ENCODE measurements at places on chromosomes 13 and 19. TPM values are rescaled to one million over a fixed set of nuclear protein-coding genes. Genes with fewer than 3 reads are reported as not detected.

The HRC gene
- not detected for total RNA-seq

DNA sequence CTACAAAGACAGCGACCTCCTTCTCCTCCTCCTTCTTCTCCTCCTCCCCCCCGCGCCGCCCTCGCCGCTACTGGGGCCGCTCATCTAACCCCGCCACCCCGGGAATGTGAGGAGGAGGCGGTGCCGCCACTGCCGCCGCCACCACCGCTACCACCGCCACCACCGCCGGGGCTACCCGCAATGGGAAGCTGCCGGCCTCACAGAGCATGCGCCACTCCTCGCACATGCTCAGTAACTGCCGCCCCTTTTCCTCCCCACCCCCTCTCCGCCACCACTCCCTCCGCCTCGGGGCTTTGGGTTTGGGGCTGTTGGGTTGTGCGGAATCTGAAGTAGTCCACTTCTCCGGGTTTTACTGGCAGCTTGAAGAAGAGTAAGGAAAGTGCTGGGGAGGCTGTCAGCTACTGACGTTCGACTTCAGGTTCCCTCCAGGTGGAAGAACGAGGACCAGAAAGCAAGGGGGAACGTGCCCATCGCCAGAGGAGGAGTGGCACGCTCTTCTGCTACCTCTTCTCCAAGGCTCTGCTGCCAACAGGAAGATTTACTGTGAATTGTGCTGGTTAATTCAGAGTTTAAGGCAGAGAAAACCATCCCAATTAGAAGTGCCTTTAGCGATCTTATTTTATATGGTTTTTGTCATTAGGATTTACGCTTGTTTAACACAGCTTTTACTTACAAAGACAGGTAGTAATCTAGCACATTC lies at the start of gene MYCBP2:
Gene MYCBP2 (minus strand): TSS at position 190 of the 700 bp plus-strand sequence. CDS start 319 bp downstream, outside the sequence.
- H3K27ac ChIP-seq: peak within 1 kb of the TSS; percentile 99
- H3K36me3 ChIP-seq: peaks cover 16% of the 10 kb centered on the region
- peak within 1 kb of the TSS; percentile 97 for H3K4me3 ChIP-seq
- peaks cover 2% of the 10 kb centered on the region for H3K27me3 ChIP-seq
- peak; percentile 99 for DNase-seq

DNA sequence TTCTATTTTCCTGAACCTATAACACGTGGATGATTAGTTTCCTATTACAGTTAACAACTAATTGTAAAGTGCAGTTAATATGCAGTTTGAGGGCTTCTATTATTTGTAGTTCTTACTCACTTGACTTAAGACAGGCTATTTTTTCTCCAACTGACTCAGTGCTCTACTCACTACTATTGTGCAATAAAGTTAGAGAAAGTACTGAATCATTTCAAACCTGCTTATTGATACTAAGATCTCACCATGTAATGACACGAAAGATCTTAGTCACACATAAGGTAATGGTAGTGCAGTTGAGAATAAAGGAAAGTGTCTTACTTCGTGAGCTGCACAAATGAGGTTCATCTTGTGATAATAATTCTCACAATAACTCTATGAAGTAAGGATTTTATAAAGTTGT lies 22.8 kb upstream of the ITM2B start:
- peaks cover 7% of the 10 kb centered on the region for H3K4me1 ChIP-seq
- DNase-seq: no peak
- peaks cover 34% of the 10 kb centered on the region for H3K27me3 ChIP-seq

- no peak for DNase-seq
- H3K4me1 ChIP-seq: no peaks in the 10 kb centered on the region
- no peak overlapping the region for H3K4me3 ChIP-seq
- no peak overlapping the region for H3K27ac ChIP-seq
Observed at GRCh38 chr13:101492251-101492910, 39.9 kb downstream of the ITGBL1 start.

DNA sequence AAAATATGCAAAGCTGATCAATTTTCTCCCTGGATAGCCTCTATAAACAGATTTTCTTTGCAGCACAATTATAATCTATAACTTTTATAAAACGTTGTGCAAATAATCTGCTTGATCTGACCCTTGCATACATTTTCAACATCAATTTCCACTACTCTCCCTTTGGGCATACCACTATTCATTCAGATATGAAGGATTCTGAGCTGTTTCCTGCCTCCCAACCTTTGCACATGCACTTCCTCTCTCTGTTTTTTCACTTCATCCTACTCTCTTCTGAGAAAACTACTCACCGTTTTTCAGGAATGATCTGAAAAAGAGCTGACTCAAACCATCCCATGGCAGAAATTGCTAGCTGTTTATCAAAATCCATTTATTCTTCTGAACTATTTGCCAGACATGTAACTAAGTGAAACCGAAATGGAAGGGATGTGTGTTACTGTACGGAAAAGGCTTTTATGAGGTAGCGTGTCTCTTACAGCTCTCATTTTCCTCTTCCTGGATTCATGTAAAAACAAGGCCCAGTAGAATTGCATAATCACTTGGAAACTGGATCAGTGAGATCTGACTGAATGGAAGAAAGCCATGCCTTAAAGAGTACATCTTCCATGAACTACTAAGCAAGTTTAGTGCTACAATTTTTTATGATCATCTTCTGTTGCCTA lies 1447.3 kb upstream of the MIR17HG start:
- H3K4me1 ChIP-seq: no peaks in the 10 kb centered on the region
- H3K27me3 ChIP-seq: no peaks in the 10 kb centered on the region
- no peaks in the 10 kb centered on the region for H3K36me3 ChIP-seq
- H3K4me3 ChIP-seq: no peak overlapping the region

DNA sequence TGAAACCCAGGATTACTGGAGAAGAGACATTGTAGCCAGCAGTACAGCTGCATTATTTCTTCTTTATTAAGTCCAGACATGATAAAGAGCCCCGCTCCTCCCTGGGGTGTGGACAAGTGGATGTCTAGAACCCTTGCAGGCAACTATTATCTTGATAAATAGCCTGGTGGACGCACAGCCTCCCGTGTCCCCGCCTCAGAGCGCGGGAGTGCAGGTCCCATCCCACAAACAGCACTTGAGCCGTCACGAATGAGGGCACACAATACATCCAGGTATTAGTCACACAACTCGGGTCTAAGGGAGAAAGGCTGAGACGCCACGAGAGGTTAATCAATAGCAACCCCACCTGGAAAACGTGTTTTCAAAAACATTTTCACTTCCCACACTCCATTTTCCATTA lies 213.2 kb upstream of the SOX1 start:
- no peak for DNase-seq
- H3K27me3 ChIP-seq: no peaks in the 10 kb centered on the region
- no peaks in the 10 kb centered on the region for H3K4me1 ChIP-seq
- H3K36me3 ChIP-seq: no peaks in the 10 kb centered on the region
- no peak overlapping the region for H3K27ac ChIP-seq

GRCh38 chr19:30699871-30700280 lies 327.7 kb downstream of the ZNF536 start:
- no peak overlapping the region for H3K27ac ChIP-seq
- H3K36me3 ChIP-seq: no peaks in the 10 kb centered on the region
- H3K27me3 ChIP-seq: no peaks in the 10 kb centered on the region
- no peak for DNase-seq
- no peak overlapping the region for H3K4me3 ChIP-seq
- H3K4me1 ChIP-seq: no peaks in the 10 kb centered on the region

GRCh38 chr13:113350065-113350937 lies 13.6 kb downstream of the GRTP1 start:
- H3K27ac ChIP-seq: peak overlapping the region; percentile 45
- H3K27me3 ChIP-seq: no peaks in the 10 kb centered on the region
- peaks cover 3% of the 10 kb centered on the region for H3K36me3 ChIP-seq
- no peak for DNase-seq
- H3K4me3 ChIP-seq: no peak overlapping the region
- no peaks in the 10 kb centered on the region for H3K4me1 ChIP-seq

Measured in activated CD4-positive, alpha-beta T cell treated with anti-CD3 and anti-CD28 coated beads, Interleukin-2, amount 10 ng/mL, durations not matched to agents 24 days and 14 days (primary cell).